ENCODE measurements at places on chromosomes 5 and 9.

DNA sequence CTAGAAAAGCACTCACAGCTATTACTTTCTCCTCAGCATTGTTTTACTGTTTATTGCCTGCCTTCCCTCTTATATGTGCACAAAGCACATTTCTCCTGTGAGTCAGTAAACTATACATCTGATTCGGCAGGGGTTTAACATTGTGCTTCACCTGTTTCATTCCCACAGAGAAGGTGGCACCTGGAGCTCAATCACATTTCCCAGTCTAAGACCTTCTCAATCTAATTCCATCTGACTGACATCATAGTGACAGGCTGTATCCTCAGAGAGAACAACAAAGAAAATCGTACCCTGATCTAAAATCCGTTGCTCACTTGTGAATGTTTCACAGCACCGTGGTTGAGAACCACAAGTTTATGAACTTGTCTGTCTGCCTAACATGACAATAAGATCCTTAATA is 92.4 kb upstream of the CAST start:
- DNase-seq = no peak

- DNase-seq = no peak
Measured at GRCh38 chr9:113343732-113344231, 3.7 kb upstream of the WDR31 start.

DNA sequence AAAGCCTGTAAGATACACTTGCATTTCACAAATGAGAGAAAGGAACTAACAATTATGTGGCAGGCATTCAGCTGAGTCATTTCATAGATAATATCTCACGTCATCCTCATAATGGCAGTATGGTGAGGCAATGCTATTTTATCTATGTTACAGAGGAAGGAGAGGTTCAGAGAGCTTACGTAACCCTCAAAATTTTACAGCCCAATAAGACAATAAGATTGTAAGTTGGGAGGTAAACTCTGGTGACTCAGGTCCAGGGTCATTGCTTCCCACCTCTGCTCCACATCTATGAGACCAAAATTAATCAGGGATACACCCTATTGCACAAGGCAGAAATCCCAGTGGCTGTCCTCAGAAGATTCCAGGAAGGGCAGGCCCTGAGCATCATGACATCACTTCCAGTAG is 309.7 kb downstream of the NSG2 start:
- no peak for DNase-seq

GRCh38 chr5:22465177-22465576 is 388.0 kb downstream of the CDH12 start:
- no peak for DNase-seq

- no peak for DNase-seq
Measured at GRCh38 chr5:54887663-54888062, 97.7 kb downstream of the ESM1 start.

GRCh38 chr9:133807037-133807436 is 68.9 kb upstream of the SARDH start:
- no peak for DNase-seq

- DNase-seq = no peak
Measured at GRCh38 chr5:144329681-144330080, 159.0 kb downstream of the KCTD16 start.

DNA sequence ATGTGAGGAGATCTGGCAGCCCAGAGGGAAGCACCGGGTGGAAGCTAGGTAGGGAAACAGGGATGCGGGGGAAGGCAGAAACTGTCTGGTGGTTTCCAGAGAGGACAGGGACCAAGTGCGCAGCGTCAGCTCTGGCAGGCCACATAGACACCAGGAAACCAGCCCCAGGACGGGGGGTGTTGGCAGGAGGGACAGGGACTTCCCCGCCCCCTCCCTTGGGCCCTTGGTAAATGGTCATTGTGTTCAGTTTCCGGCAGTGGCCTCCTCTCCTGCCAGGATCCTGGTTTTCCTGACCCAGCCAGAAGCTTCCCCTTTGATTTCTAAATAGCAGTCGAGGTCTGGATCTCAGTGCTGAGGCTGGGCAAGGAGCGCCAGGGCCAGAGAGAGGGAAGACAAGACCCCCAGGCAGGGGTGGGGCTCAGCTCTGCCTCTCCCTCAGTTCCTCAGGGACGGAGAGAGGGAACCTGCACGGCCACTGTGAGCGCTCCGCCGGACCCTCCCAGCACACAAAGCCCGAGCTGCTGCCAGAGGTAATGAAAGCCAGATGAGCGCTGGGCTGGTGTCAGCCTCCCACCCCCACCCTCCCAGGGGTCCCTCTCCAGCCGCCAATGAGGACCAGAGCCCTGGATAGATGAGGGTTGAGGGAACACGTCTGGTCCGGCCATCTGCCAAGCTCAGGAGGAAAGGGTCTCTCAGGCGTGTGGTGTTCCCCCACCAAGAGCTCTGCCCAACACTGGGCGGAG is 1.8 kb downstream of the RALGDS start:
- no peak for DNase-seq

DNA sequence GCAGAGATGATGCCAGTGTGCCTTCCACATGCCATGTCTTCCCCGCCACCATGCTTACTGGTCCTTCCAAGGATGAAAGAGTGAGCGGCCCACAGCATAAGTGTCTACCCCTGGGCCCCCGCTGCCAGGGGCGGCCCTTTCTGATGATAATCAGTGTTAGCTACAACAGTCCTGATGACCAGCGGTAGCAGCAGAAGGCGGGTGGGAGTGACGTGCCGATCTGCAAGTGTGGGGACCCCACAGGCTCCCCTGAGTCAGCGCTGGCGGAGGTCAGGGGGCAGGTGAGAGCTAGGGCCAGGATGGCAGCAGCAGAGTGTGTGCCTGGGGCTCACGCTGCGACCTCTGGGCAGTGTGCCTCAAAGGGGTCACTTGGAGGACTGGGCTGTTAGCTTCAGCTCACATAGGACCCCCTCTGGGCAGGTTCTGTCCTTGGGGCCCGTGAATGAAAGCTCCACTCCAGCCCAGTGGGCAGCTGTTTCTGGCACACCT is 80.4 kb downstream of the HMCN2 start:
- DNase-seq = no peak

- DNase-seq = no peak
Measured at GRCh38 chr5:90843443-90843842, 284.8 kb downstream of the ADGRV1 start.

GRCh38 chr5:61051267-61051666 is 106.3 kb downstream of the NDUFAF2 start:
- no peak for DNase-seq

DNA sequence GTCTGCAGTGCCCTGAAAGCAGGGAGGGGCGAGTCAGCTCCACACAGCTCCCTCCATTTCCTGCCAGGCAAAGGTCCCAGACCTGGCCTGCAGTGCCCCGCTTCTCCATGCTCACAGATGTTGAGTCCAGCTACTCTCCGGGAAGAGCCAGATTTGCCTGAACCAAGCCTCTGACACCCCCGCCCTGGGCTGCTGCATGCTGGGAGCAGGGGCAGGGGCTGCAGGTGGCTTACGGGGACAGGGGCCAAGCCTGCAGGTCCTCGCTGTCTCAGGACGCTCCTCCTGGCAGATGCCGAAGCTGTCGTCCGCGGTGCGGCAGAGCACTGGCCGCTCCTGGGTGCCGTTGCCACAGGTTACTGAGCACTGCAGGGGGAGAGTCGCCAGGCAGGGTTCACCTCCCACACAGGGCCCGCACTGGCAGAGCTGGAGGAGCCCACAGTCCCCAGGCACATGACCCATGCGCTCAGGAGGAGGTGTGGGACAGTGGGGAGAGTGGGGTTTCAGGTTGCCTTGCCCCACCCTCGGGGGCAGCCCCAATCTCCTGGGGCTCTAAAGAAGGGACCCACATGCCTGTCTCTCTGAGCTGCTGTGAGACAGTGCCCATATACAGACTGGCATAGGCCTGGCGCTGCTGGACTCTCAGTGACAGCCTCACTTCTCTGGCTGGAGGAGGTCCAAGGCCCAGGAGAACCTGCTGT is 62.4 kb downstream of the ZNF354C start:
- DNase-seq = no peak

DNA sequence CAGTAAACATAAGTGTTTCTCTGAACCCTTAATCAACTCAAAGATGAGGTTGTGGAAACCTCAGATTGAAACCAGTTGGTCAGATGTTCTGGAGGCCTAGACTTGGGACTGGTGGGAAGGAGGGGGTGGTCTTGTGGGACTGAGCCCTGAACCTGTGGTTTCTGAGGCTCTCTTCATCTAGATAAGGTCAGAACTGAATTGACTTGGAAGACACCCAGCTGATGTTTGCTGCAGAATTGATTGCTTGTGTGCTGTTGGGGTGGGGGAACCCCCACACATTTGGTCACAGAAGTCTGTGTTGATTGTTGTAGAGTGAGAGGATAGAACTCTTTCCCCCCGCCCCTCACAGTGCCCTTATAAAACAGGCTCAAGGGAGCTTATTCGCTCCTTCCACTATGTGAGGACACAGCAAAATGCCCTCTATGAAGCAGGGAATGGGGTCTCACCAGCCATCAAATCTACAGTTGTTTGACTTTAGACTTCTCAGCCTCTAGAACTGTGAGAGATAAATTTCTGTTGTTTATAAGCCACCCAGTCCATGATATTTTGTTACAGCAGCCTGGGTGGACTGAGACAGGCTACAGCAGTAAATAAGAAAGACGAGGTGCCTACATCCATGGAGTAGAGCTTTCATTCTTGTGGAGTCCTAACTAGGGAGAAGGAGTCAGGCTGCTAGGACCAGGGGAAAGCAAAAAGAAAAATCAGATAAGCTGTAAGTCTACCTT is 25.7 kb upstream of the UGCG start:
- no peak for DNase-seq

DNA sequence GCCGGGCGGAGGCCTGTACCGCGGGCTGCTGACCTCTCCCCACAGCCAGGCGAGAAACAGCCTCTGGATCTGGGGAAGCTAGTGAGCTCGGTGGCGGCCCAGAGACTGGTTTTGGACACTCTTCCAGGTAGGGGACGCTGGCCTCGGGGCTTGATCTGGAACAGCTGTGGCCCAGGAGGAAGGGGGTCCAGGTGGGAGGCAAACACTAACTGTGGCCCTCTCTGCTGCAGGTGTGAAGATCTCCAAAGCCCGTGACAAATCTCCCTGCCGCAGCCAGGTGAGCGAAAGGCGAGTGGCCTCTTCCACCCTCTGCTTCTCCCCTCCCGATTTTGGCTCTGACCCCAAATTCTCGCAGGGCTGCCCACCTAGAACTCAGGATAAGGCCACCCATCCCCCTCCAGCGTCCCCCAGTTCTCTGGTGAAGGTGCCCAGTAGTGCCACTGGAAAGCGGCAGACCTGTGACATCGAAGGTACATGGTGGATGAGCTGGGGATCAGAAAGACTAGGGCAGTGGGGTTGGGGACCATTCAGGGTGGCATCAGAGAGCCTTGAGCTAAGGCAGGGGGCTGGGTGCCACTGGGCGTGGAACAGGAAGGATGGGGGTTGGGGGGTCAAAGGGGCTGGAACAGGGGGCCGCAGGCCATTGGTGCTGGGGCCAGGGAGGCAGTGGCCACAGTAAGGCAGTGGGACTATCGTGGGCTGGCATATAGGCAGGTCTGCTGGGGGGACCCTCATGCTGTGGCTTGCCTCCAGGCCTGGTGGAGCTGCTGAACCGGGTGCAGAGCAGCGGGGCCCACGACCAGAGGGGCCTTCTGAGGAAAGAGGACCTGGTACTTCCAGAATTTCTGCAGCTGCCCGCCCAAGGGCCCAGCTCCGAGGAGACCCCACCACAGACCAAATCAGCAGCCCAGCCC is 12.9 kb upstream of the SLC34A1 start:
- DNase-seq = no peak

GRCh38 chr9:13705918-13706317 is 426.4 kb upstream of the MPDZ start:
- DNase-seq = no peak

GRCh38 chr5:144361406-144361805 is 190.7 kb downstream of the KCTD16 start:
- no peak for DNase-seq

DNA sequence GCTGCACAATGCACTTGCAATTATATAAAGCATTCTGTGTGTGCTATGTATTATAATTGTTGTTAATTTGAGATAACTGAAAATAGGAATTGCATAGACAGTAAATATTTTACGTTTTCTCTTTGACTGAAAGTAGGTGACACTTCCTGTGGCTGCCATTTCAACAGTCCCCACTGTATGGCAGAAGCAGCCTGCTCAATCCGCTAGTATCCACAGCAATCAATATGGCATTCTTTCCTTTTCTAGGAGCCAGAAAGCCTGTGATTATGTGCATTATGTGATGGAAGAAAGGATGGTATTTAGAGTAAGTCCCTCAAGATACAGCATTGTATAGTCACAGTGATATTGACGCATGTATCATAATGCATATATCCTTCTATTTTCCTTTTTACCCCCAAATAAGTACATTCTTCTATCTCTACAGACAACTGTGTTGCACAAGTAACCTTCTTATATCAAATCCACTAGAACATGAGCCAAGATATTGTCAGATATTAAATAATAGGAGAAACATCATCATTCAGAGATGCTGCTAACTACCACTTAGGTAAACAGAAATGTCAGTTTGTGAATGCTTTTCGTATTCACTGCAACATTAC is 59.7 kb downstream of the CARTPT start:
- DNase-seq = no peak

DNA sequence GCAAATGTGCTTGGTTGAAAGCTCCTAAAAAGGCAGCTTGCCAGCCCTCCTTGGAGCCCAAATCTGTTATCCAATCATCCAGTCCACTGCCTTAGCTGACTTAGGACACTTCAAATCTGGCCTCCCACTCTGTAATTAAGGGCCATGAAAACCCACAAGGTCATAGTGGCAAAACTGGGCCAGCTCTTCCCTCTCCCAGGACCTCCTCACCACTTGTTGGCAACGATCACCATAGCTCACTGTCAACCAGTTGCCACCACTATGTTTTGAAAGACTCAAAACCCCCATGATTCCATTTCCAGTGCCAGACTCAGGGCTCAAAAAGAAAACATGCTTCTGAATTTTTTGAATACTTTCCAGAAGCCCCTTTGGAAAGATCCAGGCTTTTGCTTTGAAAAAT is 107.5 kb downstream of the NREP start:
- DNase-seq = no peak

DNA sequence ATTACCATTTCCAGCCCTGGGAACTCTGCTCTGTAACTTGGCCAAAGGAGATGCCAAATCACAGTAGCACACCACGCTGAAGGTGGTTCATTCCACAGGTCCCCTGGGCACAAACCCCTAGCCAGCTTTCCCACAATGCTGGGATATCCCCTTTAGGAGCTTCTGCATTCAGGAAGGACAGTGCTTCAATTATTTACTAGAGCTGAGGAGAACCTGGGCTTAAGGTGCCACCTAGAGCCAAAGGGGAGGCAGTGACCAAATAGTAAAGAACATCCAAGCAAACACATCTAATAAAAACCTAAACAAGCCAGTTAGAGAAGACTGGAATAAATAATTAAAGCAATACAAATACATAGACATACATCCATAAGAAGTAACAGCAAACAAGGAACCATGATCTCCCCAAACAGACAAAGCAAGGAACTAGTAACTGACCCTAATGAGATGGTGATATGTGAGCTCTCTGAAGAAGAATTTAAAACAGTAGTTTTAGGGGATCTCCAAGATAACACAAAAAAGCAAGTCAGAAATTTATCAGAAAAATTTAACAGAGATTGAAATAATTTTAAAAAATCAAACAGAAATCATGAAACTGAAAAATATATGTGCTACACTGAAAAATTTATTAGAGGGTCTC is 14.6 kb downstream of the KIF4B start:
- DNase-seq = no peak

GRCh38 chr9:20837166-20837565 is 153.1 kb downstream of the FOCAD start:
- DNase-seq = no peak
